ENCODE measurements at places on chromosomes 13 and 19. TPM values are rescaled to one million over a fixed set of nuclear protein-coding genes. Genes with fewer than 3 reads are reported as not detected.

DNA sequence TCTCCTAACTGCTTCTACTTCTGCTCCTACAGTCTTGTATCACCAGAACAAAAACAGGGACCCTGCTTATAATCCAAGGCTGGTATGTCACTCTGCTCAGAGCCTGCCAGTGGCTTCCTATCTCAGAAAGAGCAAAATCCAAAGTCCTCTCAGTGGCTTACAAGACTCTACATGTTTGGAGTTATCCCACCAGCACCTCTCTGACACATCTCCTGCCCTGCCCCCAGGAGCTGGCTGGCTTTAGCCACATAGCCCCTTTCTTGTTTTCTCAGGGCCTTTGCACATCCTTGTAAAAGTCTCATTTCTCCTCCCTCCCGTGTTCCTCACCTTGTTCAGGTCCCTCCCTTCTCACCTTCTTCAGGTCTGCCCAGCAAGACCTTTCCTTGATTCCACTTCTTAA is 2.2 kb upstream of the KCTD12 start:
- DNase-seq, result no peak

GRCh38 chr13:56332671-56333070 is 808.0 kb upstream of the PRR20A start:
- no peak for DNase-seq

DNA sequence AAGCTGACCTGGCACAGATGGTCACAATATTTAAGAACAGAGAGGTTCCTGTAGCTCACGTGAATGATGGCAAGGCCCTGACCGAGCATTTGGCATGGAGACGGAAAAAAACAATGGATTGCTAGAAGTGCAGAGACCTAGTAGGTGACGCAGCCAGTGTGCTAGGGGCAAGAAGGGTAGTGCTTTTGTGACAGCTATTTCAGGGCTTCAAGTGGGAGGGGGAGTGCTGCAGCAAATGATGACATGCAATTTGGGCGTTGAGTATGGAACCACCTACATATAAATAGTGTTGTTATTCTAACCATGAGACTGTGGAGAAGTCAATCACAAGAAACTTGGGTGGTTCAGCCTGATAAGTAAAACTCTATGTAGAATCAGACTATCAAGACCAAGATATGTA is 65.7 kb upstream of the IL17D start:
- DNase-seq, result no peak

DNA sequence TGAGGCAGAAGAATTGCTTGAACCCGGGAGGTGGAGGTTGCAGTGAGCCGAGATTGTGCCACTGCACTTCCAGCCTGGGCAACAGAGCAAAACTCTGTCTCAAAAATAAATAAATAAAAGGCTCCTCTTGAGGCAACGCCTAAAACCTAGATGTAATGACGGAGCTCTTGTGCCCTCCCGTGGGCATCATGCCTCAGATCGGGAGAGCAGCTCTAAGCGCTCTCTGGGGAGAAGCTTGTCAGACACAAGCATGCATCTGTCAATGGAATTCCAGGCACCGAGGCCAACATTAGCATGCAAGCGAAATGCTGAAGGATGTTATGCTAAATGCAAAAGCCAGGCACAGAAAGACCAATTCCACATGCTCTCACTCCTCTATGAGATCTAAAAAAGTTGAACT is 45.6 kb upstream of the MRI1 start:
- no peak for DNase-seq

GRCh38 chr13:97786510-97786909 is 167.0 kb upstream of the IPO5 start:
- no peak for DNase-seq

DNA sequence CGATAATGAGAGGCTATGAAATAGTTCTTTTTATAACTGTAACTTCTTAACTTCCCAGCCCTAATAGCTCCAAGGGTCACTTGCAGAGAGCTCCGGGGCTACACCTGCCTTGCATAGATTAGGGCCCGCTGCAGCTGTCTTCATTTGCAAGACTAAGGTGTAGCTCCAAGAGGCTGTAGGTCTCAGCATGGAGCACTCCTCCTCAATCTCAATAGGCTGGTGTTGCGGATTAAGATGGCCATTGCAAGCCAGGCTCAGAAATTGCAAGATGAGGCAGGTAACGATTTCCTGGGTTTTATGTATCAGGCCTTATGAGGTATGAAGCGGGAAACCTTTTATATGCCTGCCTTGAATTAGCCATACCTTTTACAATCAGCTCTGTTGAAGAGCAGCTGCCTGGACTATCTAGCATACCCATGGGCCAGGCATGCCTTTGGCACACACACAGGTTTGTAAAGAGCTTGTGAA is 185.7 kb downstream of the TM9SF2 start:
- no peak for DNase-seq

DNA sequence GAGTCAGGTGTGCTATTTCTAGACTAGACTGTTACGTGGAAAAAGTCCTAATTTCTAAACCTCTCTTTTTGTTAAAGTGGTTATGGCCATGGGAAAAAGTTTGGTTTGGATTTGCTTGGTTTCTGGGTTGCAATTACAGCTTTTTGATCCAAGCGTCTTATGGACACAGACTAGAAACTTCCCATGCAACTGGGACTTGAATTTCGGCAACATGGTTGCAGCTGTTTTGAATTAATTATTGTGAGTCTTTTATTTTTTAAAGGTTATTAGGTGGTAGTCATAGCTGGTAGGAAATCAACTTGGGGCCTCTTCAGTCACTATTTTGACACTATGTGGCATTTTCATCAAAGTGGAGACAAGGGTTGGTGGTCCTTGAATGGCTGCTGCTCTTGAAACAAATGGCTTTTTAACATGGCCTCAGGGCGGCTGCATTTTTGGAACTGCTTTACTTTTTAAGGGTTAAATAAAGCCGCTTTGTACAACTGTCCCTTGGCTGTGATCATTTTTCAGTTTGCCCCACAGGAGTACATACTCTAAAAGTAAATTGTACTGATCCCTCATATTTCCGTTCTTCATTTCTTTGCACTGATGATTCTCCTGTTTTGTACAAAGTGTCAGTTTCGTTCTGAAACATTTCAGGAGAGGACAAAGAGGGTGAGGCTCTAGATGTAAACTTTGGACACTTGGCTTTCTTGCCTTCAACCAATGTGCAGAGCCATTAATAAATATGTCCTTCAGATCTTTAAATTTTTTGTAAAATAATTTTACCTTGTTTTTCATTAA is 15.9 kb downstream of the HNRNPM start:
- no peak for DNase-seq

DNA sequence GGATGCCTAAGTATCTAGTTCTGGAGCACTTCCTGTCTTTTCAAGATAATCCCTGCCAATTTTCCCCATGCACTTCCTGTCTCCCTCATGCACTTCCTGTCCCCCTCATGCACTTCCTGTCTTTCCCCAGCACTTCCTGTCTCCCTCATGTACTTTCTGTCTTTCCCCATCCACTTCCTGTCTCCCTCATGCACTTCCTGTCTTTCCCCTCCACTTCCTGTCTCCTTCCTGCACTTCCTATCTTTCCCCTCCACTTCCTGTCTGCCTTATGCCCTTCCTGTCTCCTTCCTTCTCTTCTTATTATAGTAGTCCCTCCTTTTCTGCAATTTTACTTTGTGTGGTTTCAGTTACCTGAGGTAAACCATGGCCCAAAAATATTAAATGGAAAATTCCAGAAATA is 3.0 kb upstream of the TNNT1 start:
- DNase-seq, result no peak

DNA sequence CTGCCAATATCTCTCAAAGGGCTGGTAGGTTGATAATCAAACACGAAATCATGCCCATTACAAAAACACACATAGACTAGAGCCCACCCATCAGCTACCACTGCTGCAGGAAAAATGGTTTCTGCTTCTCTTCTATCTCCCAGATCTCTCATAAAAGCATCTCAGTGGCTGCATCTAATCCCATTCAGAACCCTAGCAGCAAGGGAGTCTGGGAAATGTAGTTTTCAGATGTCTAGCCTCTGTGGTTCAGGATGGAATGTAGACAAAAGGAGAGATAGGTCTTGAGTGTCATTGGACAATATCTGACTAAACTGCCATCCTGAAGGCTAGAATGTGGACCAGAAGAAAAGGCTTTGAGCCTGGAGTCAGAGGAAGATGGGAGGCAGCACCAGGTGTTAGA is 32.1 kb downstream of the RDH8 start:
- no peak for DNase-seq

DNA sequence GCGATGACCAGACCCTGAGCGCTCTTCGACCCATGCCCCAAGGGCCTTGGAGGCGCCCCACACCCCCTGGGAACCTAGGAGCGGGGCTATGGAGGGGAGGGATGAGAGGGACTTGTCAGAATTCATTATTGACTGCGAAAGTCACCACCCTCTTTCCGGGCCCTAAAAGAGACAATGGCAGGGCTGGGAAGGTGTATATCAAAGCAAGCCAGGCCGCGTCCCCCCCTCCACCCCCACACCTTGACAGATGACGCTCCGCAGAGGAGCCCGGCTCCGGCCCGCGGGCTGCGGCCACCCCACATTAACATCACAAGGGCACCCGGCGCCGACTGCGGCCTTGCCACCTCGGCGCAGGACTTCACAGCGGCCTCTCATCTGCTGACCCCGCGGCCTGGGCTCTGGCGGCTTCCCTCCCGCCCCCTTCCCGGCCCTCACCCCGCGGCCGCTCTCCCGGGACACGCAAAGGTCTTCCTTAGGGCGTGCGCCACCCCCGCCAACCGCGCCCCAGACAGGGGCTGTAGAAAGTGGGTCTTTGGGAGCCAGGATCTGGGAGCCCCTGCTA is 2.4 kb downstream of the CDX2 start:
- DNase-seq, result no peak

DNA sequence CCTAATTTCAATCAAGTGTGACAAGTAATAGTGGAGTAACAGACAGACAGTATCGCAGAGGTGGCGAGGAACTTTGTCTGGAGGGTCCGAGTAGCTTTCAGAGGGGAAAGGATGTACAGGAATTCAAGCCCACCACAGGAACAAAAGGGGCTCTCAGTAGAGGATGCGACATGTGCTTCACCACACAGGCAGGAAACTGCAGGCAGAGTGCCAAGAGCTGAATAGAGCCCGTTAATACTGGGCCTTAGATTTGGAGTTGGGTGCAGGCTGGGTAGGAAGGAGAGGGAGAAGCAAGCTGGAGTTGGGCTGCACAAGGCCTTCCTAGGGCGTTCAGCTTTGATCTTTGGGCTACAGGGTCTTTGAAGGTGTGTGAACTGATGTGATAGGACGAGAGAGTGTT is 1.2 kb downstream of the CCDC70 start:
- DNase-seq, result no peak

- DNase-seq, result no peak
Measured at GRCh38 chr13:37667702-37668101, 69.1 kb upstream of the POSTN start.

GRCh38 chr13:34208336-34208735 is 390.4 kb downstream of the RFC3 start:
- no peak for DNase-seq

ACER1 gene
- not detected for polyA plus RNA-seq

SIGLECL1 gene
- not detected for polyA plus RNA-seq

CACNG8 gene
- not detected for polyA plus RNA-seq

IL4I1 gene
- 0.33 TPM for polyA plus RNA-seq

CASP14 gene
- not detected for polyA plus RNA-seq

PLPPR3 gene
- polyA plus RNA-seq, result 0.10 TPM

DCLK1 gene
- polyA plus RNA-seq, result 2.3 TPM

CYP4F11 gene
- polyA plus RNA-seq, result 2.3 TPM

FXYD1 gene
- polyA plus RNA-seq, result 5.5 TPM

KBTBD6 gene
- polyA plus RNA-seq, result 13.1 TPM

Measured in adrenal gland (tissue), 19 donors.